ENCODE measurements at places on chromosomes 3 and 15.

DNA sequence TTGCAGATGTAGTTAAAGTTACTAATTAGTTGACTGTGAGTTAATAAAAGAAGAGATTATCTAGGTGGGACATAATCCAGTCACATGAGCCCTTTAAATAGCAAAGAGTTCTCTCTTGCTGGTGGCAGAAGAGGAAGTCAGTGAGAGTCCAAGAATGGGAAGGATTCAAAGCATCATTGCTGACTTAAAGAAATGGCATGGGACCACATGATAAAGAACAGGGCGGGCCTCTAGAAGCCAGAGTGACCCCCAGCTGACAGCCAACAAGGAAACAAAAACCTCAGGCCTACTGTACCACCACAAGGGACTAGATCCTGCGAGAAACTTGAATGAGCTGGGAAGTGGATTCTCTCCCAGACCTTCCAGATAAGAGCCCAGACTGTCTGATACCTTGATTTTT lies 447.2 kb upstream of the CCDC54 start:
- DNase-seq = peak; percentile 9

DNA sequence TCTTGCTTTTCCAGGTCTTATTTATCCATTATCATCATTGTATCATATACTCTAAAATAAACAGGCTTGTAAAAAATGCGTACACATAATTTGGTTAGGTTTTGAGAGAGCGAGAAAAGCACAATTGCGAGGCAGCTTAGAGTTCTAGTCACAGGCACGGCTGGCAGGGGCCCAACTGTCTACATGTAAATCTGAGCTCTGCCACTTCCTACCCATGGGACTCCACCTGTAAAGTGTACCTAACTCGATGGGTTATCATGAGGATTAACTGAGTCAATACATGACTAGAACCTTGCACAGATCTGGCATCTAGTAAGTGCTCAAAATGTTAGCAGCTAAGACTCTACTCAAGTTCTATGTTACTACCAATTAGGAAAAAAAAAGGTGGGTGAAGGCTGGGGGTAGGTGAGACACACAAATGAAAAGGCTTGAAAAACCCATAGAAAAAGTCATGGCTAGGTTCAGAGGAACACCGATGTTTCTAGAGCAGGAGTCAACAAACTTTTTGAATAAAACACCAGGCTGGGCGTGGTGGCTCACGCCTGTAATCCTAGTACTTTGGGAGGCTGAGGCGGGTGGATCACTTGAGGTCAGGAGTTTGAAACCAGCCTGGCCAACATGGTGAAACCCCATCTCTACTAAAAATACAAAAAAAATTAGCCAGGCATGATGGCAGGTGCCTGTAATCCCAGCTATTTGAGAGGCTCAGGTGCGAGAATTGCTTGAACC lies 36.2 kb downstream of the GLB1 start:
- no peak for DNase-seq

- DNase-seq = peak; percentile 90
Observed at GRCh38 chr15:55791551-55792400, 48.8 kb upstream of the PRTG start.

GRCh38 chr3:36903119-36903882 lies 41.6 kb downstream of the TRANK1 start:
- DNase-seq = no peak

GRCh38 chr3:126664591-126665214 lies 9.8 kb upstream of the TXNRD3 start:
- peak; percentile 20 for DNase-seq

GRCh38 chr3:112654492-112654891 lies 13.5 kb upstream of the CCDC80 start:
- no peak for DNase-seq

DNA sequence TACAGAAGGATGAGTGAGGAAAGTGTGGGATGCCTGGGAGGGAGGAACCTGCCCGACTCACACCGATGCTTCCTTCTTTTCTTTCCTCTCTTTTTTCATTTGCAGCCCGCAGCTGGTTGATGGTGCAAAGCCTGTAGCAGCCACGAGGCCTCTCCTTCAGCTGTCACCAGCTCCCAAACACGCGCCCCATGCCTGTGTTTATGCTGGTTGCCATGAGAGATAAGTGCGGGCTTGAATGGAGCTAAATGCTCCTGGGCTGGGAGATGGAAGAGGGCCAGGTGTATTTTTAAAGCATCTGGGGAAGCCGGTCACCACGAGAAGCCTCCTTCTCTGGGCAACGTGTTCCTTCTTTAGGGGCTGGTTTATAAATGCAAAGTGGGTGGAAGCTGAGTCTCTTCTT lies 9.3 kb downstream of the COLQ start:
- DNase-seq = no peak

- peak; percentile 47 for DNase-seq
Observed at GRCh38 chr3:105233010-105233409, 133.7 kb upstream of the ALCAM start.

GRCh38 chr15:98746375-98747155 lies 98.2 kb downstream of the IGF1R start:
- DNase-seq = no peak

DNA sequence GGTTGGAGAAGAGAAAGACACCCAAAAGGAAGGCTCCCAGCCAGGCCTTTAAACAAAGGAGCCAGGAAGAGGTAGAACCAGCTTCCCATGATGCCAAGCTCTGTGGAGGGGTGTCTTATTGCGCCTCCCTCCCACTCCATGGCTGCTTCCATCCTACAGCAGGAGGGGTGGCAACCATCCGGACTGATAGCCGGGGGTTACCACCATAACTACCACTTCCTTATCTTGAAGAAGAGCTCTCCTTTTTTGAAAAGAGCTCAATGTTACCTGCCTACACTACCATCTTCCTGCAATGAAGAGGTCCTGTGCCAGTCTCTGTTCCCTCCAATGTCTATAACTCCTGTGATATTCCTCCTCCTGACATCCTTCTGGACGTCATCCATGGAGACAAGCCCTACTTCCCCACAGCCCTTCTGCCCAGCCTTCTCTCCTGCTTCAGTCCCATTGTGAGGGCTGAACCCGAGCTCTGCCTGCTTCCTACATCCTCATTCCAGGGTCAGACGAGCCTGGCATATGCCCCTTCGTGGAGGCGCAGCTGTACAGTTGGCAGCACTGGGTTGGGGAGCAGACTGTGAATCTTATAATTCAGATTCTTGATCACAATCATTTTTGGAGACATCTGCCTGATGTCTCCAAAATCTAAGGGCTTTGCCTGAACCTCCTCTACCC lies 8.5 kb downstream of the CCDC9B start:
- no peak for DNase-seq

DNA sequence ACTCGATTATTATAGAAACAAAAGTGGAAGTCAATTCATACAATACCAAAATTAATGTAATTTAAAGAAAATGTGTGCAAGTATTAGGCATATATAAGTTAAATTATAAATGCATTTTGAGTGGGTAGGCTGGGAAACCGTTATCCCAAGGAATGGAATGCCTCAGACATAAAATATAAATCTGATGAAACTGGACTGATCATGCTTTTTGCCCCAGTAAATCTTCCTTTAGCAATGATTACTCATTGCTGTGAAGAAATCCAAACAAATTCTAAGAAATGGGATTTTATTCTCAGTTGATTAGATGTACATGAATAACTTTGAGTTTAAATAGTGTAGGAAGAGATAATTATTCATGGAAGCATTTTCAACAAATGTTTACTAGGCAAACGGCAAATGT lies 185.5 kb upstream of the KCNMB2 start:
- peak; percentile 48 for DNase-seq

DNA sequence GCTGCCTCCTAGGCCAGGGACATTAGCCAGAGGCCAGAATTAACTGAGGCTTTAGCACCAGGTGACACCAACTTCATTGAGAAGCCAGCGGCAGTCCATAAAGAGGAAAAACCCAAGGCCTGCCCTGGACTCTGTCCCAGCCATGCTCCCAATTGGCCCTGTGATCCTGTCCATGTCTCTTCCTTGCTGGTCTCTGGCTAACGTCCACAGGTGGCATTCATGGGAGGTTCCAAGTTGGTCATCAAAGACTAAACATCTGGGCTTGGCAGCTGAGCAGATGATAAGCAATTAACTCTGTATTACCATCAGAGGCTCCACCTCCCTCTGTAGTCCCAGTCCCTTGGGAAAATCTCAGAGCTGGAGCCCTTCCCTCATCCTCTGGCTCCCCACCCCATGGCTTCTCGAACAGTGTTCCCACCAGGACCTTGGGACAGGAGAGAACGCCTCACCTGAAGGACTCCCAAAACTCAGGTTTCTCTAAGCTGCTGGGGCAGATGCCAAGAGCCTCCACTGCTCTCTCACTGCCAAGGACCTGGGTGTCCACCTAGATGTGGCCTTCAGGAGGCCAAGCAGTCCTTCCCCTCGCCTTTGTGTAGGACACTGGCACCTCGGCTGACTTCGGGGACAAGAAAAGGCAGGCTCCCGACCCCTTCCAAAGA lies 40.4 kb downstream of the GOLGA6A start:
- DNase-seq = no peak

DNA sequence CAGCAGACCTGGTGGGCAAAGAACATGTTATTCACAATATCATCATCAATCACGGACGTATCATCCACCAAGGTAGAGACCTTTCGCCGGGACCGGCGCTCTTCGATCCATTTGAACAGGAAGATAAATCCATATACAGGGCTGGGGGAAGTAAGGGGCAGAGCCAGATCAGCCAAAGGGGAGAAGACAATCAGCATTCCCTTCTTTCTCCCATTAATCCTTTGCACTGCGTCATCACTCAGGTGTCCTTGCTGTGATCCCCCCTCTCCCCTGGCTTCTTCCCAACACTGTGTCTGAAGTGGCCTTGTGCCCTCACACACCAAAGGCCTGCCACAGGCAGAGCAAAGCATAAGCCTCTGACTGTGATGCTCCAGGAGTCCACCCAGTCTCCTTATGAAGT lies 36.4 kb downstream of the SEMA3G start:
- no peak for DNase-seq

DNA sequence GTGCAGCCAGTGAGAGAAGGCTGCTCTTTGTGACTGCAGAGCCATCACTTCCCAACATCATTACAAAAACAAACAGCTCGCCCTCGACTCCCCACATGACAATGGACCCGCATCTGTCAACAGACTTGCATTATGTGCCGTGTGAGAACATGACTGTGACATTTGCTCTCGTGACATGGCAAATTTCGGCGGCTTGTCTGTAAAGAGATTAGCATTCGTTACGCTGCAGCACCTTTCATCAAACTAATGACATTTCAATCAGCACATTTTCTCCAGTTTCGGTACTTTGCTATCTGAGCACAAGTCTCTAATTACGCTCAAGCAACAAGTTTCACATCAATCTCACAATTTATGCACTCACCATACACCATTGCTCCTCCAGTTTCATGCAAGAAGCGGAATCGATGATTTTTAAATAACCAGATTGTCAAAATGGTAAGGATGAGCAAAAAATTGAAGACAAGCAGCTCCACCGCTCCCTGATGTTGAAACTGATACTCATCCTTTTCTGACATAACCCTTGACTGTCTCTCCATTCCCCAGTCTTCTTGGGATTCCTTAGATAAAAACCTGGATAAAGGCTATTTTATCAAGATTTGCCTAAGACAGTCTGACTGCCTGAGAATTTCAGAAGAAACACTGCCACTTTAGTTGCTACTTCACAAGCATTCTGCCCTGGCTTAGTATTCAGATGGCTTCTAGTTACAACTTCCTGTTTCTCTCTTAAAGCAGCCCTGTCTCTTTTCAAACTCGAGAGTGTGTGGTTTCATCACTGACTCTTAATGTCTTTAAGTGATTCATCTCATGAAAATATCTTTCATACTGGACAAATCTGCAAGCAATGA lies at the start of gene SLC9A9:
SLC9A9 (minus strand) TSS at position 682 of the 845 bp plus-strand sequence; CDS start at position 536, 146 bp downstream.
- peak; percentile 82 for DNase-seq

DNA sequence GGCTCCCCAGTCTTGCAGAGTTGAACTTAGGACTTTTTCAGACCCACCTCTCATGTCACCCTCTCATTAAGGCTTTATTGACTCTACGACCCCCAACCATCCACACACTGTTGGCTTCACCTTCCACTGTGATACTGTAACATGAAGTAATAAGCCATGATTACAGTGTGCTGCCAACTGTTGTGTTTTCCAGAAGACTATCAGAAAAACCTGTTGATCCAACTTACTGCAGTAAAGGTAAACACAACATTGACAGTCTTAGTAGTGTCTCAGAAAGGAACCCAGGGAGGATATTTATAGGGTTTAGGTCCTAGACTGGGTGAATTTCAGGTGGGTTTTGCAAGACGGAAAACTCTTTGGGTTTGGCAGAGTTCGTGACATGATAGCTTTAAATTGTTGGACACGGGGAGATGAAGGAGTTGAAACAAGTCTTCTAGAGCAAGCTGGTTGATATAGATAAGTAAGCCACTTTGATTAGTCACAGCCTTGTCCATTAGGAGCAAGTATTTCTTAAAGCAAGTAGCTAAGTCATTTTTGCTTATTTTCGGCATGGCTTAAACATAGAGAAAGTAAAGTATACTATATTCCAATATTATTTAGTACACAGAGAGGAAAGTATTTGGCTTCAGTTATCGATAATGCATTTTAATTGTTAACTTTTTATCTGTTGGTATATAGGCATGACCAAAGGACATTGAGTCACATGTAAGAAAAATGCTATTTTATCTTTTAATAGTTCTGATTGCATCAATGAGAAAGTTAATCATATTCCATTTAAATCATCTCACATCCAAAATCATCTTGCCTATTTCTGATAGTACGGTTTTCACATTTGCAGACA lies 2.4 kb upstream of the COL6A5 start:
- no peak for DNase-seq

GRCh38 chr3:45092132-45093031 lies 53.8 kb downstream of the CDCP1 start:
- peak; percentile 91 for DNase-seq

DNA sequence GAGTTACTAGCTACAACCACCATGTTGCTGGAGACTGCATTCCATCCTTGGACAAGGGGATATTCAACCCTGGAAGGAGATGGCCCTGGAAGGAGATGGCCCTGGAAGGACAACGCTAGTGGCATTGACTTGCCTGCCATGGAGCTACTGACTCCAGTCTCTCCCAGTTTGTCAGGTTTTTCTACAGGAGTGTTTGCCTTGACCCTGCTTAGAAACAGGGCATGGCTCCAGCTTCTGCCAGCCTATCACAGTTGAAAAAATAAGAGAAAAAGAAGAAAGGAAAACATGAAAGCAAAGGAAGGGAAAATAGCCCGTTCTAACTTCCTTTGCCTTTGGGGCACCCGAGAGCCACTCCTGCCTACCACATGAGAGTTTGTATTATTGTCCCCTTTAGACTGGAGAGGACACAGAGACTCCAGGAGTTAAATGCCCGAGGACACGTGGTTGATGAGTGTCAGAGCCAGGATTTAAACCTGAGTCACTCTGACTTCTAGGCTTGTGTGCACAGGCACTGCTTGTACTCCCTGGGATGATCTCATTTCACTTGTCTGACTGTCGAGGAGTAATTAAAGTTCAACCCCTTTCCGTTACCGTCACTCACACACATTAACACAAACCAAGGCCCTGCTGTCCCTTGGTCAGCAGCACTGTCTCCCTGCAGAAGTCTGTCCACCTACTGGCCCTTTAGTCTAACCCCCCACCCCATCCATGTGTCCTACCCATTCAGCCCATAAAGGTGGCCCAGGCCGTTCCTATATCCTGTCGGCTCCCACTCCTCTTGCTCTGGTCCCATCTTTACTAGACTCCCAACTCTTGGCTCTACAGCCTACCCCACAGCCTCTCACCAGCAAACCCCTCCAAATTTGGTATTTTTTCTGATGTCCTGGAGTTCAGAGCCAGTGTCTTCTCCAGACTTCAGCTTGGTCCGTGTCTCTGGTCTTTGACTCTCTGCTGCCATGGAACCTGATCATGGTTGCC lies 46.1 kb downstream of the C2CD4A start:
- DNase-seq = peak; percentile 87

- DNase-seq = no peak
Observed at GRCh38 chr15:67590191-67590590, 47.7 kb downstream of the MAP2K5 start.

- no peak for DNase-seq
Observed at GRCh38 chr3:48411041-48411588, 18.8 kb downstream of the PLXNB1 start.
